ENCODE measurements at places on chromosomes 3 and 15.

DNA sequence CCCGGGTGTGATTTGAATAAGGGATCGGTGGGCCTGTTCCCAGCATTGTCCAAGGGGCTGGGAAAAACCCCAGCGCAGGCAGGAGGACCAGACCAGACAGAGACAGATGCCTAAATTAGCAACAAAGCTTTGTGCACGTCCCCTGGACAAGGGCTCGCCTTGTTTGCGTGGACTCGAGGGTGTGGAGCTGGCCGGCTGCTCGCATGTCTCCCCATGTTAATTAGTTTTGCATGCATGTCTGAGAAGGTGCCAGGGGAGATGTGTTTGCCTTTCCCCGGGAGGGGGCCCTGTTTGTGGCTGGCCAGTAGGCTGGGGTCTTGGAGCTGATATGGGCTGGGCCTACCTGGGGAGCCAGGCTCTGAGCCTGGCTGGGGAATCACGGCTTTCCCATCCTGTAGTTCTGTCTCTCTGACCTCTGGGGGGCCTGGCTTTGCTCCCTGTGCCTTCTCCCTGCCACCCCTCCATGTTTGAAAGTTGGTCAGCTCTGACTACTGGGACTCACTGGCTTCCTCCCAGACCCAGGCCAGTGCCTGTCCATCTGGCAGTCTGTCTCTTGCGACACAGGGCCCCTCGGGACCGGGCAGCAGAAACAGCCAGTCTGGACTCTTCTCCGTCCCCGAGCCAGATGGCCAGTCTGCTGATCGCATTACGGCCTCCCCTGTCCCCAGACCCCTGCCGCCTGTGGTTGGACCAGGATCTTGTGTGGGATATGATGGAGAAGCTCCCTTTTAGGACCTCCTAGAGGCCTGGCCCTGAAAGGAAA is 55.4 kb upstream of the POLG start:
- DNase-seq = no peak

- DNase-seq = no peak
These were observed 70.0 kb downstream of the DHX30 start for GRCh38 chr3:47872916-47873315.

- no peak for DNase-seq
These were observed 13.6 kb downstream of the SATB1 start for GRCh38 chr3:18411541-18411940.

DNA sequence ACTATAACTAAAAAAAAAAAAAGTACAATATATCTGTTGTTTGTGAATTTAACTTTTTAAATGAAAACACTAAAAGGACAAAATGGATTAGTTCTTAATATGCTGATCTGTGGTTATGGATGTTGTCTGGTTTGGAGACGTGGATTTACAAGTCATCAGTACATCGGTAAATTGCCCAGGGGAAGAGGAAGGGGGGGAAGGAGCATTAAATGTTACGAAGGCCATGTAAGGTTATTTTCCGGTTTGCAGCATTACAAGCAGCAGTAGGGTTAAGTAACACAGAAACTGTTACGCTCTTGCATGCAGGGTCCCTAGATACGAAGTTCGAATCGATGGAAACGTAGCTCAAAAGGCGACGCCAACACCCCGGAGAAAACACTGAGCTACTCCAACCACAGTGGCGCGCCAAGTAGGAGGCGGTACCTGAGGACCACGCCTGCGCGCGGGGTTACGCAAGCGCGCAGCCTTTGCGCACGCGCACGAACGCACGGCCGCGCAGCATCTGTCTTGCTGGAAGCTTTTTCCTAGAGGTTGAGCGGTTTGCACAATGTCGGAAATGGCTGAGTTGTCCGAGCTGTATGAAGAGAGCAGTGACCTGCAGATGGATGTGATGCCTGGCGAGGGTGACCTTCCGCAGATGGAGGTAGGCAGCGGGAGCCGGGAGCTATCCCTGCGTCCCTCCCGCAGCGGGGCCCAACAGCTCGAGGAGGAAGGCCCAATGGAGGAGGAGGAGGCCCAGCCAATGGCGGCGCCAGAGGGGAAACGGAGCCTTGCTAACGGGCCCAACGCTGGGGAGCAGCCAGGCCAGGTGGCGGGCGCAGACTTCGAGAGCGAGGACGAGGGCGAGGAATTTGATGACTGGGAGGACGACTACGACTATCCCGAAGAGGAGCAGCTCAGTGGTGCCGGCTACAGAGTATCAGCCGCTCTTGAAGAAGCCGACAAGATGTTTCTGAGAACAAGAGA is at the start of gene EID1:
TSS of gene EID1 (plus strand) at position 505 of the 966 bp plus-strand sequence. CDS start at position 548, 43 bp downstream.
- DNase-seq = peak; percentile 86

DNA sequence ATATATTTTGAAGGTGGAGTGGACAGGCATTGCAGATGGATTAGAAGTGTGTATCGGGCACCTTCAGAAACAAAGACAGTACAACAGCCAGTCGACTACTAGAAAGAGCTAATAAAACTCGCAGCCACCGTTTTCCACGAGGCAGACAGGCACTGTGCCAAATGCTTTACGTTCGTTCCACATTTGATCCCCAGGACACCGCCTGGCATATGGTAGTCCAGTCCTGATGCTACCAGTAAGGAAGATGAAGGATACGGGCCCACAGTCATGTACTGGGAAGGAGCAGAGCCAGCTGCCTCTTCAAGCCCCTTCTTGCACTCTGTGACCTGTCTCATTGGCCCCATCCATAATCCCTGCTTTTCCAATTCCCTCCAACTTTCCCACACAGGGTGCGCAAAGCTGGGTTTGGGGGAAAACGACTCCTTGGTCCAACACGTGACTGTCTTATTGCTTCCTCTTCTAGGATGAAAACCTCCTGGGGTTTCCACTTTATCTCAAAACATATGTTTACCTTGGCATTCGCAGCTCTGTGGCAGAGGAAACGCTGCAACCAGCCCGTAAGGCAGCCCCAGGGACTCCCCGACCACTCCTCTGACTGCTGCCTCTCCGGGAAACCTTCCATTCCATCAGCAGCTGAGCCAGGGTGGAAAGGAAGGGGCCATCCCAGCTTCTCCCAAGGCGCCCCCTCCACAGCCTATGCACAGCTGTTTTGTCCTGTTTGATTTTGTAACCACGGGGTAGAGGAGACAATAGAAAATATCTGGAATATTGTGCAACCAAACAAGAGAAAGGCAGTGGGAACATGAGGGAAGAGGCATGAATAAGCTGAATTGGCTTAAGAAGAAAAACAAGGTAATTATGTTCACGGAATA is 107.4 kb downstream of the ADAMTS17 start:
- DNase-seq = no peak

GRCh38 chr15:93179072-93179471 is 90.1 kb upstream of the RGMA start:
- no peak for DNase-seq

- peak; percentile 13 for DNase-seq
These were observed 37.0 kb downstream of the ZNF710 start for GRCh38 chr15:90037961-90038631.

DNA sequence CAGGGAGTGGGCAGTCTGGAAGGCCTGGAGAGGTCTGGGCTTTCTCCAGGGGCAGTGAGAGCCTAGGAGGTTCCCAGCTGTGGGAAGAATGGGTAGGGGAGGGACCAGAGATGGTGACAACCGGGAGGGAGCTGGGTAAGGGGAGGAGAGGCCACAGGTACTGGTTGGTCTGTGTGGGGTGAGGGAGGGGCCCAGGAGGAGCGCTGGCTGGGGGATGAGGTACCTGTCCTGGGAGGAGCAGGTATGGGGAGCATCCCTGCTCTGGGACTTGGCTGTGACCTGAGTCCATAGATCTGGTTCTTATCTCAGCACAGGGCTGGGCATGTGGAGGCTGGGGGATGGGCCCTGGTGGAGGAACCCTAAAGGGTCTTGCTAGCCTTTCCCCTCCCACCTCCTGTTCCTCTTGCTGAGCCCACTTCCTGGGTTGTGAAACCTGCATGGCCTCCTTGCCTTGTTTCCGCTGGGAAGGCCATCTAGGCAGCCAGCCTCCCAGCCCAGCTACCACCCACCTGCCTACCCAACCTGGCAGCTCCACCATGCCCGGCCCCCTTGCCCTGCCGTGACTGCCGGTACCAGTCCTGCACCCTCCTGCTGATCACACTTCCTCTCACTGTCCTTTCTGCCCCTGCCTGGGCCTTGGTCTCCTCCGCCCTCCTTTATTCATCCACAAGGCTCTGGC is 11.0 kb downstream of the PRKCD start:
- DNase-seq = no peak

DNA sequence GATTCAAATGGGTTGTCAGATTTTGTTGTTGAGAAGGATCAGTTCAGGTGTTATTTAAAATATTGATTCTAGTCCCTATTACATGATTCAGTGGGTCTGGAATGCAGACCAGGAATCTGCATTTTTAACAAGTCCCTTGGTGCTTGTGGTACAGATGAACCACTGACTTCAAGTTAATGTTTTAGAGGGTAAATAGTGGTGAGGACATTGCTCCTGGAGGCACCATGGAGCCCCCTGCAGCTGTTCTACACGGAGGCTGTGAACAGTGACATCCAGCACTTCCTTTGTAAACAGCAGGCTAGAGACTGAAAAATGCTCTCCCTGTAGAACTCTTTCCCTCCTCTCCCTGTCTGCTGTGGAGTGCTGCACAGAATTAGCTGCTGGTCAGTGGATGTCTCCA is 4.8 kb upstream of the FSIP1 start:
- no peak for DNase-seq

DNA sequence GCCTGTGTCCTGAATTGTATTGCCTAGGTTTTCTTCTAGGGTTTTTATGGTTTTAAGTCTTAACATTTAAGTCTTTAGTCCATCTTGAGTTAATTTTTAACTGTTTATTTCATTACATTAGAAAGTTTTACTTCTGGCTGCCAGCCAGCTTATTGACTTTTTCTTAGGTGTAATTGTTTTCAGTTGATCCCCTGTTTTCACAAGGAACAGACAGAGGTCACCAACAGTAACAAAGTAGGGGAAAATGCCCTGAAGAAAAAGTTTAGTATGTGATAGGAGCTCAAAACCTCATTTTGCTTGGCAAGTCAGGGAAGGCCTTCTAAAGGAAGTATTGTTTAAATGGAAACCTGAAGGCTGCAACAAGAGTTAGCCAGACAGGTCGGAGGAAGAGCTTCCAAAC is 10.4 kb downstream of the WDR48 start:
- DNase-seq = no peak

GRCh38 chr15:50224606-50225005 is 40.9 kb downstream of the HDC start:
- DNase-seq = no peak

GRCh38 chr15:81567924-81568323 is 193.9 kb upstream of the TMC3 start:
- no peak for DNase-seq

GRCh38 chr3:65245133-65246063 is 557.6 kb upstream of the ADAMTS9 start:
- no peak for DNase-seq

DNA sequence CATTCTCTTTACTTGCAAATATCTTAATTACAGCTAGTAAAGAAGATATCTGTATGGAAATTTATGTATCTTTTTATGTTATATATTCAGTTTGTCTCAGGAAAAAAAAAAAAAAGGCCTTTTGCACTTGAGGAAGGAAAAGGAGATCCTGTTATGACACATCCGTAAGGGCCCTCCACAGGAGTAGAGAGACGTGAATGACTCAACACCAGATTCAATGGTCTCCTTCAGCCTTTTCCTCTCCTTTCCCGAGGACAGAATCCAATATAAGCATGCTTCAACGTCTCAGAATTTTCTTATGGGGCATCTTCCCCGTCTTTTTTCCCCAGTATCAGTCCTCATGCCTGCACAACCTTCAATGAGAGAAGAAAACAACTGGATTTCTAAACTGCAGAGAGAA is 340.3 kb downstream of the NTRK3 start:
- no peak for DNase-seq

GRCh38 chr15:28891588-28891987 is 5.8 kb downstream of the APBA2 start:
- no peak for DNase-seq

- no peak for DNase-seq
These were observed 36.0 kb upstream of the SKIL start for GRCh38 chr3:170321321-170322034.

DNA sequence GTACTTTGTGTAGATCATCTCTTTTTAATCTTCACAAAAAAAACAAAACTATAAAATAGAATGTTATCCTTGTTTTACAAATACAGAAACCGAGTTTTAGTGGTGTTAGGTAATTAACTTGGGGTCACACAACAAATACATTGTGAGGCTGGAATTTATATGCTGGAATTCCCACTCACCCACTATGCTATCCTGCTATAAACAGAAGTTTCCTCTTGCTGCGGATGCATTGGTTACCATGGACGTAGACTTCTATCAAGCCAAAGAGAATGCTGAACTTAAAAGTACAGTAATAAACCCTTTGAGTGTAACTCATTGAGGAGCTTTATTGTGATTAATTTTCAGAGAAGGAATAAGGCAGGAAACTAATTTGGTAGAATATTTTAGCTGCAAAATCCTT is 9.2 kb downstream of the SNAP23 start:
- no peak for DNase-seq

DNA sequence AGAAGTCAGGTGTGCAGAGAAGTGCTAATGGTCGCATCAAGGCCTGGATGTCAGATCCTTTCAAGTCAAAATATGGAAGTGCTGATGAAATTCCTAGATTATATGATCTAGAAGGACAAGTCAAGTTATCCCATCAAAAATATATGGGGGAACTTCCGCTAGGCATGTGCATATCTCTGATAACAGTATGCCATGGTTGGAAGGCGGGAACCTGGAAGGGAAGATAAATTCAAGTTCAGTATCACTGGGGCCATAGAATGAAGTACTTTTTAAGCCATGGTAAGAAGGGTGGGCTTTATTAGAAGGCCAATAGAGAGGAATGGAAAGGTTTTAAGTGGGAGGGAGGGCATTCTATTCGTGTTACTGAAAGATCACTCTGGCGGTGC is 38.3 kb downstream of the MITF start:
- no peak for DNase-seq

DNA sequence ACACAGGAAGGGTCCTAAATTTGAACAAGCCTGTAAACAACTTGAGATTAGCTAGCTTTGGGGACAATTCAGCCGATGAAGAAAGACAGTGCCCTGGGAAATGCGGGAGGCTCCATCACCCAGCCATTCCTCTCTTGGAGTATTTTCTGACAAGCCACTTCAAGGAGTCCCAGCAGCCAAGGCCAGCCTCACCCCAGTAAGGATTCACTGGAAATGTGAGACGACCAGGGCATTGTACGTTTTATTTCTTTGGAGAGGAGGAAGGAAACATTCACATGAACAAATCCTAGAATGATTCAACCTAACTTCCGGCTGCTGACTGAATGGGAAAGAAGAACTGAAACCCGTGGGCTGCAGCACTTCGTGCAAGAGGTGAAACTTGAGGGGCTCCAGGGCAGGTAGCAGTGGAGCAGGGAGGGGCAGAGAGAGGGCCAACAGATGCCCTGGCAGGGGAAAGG is 116.4 kb upstream of the ARHGEF3 start:
- peak; percentile 24 for DNase-seq

DNA sequence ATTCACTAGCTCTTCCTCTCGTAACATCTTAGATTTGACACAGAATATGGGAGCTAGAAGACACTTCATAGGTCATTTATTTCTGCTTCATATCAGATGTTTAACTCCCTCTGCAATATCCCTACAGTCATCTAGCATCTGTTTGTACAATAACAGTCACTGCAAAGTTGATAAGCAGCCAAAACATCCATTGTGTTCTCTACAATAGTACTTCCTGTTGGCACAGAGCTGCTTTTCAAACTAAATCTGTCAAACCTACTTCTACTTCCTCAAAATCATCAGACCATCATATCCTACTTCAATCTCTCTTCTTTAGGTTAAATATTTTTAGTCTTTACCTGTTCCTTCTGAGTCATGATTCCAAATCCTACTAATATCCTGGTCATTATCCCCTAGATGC is 233.2 kb downstream of the FGF12 start:
- no peak for DNase-seq

GRCh38 chr3:48852151-48852550 is 4.5 kb upstream of the PRKAR2A start:
- no peak for DNase-seq

GRCh38 chr15:76368122-76368621 is 31.6 kb downstream of the ISL2 start:
- DNase-seq = no peak
